Uterus (tissue), 4 donors: ENCODE measurements at places on chromosomes 2 and 18. TPM values are rescaled to one million over a fixed set of nuclear protein-coding genes. Genes with fewer than 3 reads are reported as not detected.

Gene L3MBTL4
- 45.7 TPM for total RNA-seq

Gene ALS2
- 27.2 TPM for total RNA-seq

Gene DAPL1
- not detected for total RNA-seq

Gene ALK
- total RNA-seq: not detected

Gene SLC19A3
- 0.55 TPM for total RNA-seq

Gene SMIM21
- total RNA-seq: not detected

GRCh38 chr18:27661320-27662018 is 476.4 kb upstream of the CHST9 start:
- DNase-seq: no peak

DNA sequence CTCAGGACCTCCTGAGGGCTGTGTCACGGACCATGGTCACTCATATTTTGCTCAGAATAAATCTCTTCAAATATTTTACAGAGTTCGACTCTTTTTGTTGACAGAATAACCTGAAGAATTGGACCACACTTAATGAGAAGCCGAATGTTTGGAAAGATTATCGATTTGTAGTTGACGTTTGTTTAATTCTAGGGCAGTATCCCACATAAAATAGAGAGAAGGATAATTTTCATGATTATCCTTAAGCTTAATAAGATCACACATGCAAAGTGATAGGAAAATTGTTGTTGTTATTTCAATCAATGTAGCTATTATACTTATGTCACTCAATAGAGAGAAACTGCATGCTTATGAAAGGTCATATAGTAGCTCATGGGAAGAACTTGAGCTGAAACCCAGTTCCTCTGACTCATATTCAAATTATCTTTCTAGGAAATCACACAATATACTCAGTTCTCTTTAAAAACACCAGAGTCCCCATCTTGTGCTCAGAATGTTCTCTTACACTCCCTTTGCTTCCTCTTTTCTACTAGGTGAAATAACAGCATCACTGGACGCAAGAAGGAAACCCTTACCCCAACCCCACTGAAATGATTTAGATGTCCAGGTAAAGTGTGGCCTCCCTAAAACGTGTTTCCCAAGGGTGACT is 982.1 kb downstream of the TSN start:
- DNase-seq: no peak

DNA sequence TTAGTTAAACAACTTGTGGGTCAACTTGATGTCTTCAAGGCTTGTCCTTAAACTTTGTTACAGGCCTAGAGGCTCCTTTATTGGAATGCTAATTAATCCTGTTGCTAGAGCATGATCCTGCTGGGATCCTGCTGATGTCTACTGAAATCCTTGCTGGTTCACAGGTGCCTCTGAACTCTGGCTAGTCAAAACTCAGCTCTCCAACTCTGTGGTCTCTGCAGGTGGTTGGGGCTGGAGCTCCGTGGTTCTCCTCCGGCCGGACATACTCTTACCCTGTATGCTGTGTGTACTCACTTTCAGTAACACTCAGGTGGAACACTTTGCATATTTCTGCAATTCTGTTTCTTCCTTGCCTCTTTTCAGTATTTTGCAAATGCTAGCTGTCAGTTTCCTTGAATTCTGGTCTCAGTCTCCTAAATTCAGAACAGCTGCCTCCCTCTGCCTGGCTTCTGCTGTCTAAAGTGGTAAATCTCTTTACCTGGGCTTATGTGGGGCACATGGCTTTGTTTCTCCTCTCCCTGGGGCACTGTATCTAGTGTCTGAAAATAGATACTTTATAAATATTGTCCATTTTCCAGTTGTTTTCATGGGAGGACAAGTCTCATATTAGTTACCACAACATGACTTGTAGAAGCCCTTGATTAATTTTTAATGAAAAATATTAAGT is 113.0 kb downstream of the ATP9B start:
- no peak for DNase-seq
